A172 (cell line): ENCODE measurements at places on chromosomes 16 and 17. TPM values are rescaled to one million over a fixed set of nuclear protein-coding genes. Genes with fewer than 3 reads are reported as not detected.

DNA sequence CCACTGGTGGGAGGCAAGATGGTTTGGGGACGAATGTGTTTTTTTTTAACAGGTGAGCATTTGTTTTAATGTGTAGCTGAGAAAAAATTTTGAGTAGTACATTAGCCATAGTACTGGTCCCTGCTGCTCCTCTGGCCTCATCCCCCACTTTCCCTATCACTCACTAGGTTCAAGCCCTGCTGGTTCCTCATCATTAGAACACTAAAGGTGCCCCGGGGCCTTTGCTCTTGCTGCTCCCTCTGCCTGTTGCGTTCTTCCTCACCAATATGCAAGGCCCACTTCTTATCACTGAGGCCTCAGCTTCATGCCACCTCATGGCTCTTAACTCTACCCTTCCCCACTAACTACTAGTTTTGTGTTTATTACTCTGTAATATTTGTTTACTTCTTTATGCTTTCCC is 74.5 kb downstream of the GNAO1 start:
- no peak for DNase-seq

DNA sequence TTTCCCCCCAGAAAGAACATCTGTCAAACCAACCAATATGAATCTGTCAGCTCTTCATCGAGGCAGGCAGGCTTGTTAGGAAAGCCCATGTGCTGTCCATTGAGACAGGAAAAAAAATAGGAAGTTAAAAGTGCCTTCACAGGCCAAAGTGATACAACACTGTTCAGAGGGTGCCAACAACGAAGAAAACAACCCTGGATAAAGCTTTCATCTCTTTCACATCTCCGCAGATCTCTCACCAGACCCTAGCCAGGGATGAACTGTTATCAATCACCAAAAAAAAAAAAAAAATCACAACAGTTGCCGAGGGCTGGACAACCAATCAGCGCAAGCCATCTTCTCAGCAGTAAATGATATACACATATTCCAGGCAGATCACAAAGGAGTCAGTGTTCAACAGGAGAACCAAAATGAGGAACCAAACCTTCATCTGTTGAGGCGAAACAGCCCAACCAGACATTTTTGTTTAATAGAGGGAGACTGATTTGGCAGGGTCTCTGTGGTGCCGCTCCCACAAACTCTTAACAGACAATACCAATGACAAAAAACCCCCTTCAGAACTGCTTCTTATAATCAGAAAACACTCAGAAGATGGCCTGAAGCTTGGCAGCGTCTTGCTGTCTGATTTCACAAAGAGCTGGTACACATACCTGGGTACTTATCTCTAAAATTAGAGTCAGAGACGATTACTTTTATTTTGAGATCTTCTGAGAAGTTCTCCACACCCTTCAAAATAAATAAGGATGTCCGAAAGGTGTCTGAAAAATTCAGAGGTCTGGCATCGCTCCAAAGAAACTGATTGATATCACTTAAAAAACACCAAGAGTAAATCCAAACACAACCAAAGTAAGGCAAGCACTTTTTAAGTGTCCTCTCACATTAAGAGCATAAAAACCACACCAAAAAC is 1.8 kb downstream of the MAP3K14 start:
- DNase-seq: peak; percentile 40

- DNase-seq: no peak
These were observed 1.3 kb upstream of the HOXB4 start for GRCh38 chr17:48579471-48579759.

The BAIAP3 gene
- 2.4 and 10.3 TPM in 2 replicates for total RNA-seq

DNA sequence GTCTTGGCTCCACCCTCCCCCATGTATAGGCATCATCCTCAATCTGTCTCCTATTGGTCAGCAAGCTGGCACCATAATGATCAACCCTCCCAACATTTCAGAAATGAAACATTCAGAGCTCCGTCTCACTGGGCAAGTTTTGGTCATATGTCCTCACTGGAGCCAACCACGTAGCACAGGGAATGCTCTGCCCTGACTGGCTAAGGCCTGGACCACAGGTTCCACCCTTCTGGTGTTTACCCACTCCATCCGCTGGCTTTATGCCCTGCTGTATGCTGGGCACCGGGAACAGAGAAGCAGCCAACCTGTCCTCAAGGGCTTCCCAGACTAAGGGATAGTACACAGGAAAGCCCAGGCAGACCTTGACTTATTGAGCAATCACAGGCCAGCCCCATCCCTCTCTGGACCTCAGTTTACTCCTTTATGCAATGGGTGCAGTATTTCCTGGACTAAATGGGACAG is 20.5 kb downstream of the MYO15A start:
- peak; percentile 82 for DNase-seq

DNA sequence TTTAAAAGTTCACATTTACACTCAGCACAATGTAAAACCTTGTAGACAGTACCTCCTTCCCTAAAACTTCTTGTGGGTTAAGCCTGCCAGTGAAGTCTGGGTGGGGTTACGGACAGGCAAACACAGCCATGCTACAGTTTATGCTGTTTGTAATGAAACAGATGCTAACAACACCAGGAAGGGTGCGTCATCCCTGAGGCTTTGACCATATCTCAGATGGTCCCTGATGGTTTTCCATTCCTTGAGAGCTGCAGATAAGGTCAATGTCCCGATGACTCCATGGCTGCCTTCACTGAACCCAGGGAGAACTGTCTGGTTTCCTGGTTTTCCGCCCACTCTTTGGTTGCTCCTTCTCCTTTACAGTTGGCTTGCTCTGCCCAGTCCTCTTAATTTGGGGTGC is 29.1 kb downstream of the GAS7 start:
- DNase-seq: no peak

DNA sequence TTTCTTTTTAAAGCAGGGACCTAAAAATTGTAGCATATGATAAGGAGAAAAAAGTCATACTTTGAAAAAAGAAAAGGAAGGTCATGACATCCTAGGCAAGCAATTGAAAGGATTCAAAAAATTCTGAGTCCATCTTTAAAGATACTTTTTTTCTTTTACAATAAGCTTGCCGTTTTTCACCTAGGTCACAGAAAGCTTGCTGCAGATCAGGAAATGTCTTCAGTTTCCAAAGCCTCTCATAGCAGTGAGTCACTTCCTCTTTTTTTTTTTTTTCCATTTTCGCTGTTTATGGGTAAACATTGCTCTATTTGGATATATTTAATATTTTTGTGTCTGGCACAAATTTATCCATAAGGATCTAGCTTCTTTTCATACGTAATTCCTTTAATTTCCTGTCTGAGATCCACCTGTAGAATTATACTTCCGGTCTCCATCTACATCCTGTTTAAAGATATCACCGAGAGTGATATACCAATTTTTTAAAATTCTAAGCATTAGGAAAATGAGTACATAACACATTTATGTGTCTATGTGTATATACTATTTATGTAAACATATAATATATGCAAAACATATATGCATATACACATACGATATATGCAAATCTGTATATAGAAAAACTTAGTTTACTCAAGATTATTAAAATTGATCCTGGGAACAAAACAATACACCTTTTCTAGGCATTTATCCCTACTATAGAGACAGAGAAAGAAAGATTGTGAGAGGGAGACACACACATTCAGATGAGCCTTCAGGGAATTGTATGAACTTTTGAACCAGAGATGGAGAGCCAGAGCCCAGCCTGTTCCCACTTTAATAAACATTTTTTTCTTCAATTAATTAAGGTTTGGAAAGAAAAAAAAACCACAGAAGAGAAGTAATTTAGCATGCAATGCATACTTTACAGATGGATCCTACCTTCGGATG is 134.4 kb downstream of the SKAP1 start:
- peak; percentile 43 for DNase-seq
